ENCODE measurements at places on chromosomes 2 and 18.

DNA sequence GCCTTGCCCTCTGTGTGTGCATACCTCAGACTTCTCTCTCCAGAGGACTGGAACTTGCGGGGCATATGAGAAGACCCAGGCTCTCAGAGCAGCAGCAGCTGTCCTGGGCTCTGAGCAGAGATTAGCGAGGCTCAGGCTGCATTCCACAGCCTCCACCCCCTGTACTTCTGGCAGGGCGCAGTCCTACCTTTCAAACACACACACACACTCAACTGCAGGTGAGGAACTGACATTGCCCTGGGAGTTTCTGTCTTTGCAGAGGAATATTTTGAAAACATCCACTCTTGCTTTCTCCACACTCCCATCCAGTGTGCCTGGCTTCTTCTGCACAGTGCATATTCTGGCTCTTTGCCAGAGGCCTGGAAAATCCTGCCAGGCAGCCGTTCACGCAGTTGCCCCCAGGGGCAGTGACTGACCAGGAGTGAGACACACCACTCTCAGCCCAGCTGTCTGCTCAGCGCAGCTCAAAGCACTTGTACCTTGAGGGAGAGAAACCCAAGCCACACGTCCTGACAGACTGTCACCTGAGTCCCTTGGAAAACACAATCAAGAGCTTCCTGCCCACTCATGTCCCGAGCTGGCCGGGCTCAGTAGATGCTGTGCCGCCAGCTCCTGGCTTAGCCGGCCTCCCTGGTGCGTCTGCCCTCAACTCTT is 460.8 kb downstream of the RNF144A start:
- no peak for DNase-seq

DNA sequence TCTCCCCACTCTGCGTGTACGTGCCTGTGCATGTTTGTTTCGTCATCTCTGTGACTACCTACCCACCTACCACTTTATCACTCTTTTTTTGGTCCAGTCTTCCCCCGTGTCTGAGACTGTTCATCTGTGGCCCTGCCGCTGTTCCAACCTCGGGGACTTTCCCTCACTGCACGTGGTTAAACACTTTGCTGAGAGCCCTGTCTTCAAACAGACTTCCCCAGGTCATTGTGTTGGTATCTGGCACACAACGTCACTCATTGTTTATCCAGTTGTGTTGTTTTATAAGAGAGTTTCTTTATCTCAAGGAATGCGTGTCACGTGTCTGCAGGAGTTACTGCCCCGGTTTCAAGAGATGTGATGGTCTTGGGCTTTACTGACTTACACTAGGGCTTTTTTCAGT is 262.0 kb upstream of the RASGRP3 start:
- no peak for DNase-seq

DNA sequence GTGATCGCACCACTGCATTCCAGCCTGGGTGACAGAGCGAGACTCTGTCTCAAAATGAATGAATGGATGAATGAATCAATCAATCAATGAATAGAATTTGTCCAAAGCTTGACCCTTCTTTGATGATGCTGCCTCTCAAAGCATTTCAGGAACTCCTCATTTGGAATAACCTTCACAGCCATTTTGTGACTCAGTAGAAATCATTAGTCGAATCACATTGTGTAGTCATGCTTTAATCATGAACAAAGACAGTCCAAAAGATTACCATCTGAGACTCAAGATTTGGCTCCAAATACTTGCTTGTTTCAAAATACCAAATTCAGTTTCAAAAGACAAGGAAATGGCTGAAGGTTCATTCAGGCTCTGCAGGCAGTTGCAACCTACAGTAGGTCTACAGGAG is 83.1 kb downstream of the VWA3B start:
- no peak for DNase-seq

GRCh38 chr2:49598231-49598630 is 443.9 kb upstream of the FSHR start:
- DNase-seq, result no peak

- DNase-seq, result no peak
These were observed 416.5 kb downstream of the BCL11A start for GRCh38 chr2:60136913-60137312.

- no peak for DNase-seq
These were observed 8.9 kb downstream of the COL6A3 start for GRCh38 chr2:237405006-237405559.

GRCh38 chr2:24617424-24617823 is 126.4 kb downstream of the NCOA1 start:
- no peak for DNase-seq

DNA sequence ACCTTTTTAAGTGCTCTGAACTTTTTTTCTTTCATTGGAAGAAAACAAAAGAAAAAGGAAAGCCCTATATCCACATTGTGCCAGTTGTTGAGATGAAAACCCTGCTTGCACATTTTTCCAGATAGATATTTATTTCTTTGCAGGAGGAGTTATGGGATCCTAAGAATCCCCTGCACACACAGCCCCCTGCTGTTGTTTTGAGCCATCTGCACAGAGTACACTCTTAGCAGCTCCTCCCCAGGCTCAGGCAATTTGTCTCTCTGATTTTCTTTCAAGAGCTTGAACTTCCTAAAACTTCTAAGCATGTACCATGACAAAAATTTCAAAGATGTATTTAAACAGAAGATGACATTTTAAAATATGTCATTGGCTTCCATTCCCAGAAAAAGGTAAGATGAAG is 436.9 kb downstream of the METTL4 start:
- DNase-seq, result no peak

- no peak for DNase-seq
These were observed 402.3 kb upstream of the SLC14A2 start for GRCh38 chr18:45213040-45213333.

GRCh38 chr18:72128649-72129048 is 415.5 kb downstream of the CBLN2 start:
- no peak for DNase-seq

- no peak for DNase-seq
These were observed 457.0 kb upstream of the MYT1L start for GRCh38 chr2:2788076-2788475.

DNA sequence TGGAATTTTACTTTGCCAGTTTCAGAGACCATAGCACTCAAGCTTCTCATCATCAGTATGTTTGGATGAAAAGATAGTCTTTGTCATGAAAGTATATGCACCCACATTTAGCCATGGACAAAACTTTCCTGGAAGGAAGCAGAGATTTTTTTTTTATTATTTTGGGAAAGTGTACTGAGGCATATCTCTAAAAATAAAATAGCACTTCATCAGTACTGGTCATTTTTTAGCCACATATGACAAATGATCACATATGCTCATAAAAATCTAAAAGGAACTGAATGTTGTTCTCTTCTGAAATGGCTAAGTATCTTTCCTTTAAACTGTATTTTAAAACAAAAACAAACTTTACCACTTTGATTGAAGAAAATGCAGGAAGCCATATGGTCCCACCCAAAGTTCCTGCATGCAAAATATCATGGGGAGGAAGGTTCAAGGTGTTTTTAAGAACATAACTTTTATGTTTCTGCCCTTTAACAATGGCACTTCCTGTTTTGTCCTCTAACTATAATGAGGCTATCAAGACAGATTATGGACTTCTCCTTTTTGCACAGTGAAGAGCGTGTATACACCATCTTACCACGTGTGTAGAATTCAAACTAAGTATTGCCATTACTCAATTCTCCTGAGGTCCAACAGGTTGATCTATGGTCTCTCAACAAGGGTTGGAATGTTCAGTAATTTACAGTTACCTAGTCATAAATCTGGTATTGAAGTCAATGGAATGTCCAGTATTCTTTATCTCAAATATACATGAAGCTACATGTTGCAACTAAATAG is 77.1 kb upstream of the SLC39A10 start:
- DNase-seq, result no peak

GRCh38 chr2:73904952-73905351 is 12.1 kb downstream of the ACTG2 start:
- no peak for DNase-seq

DNA sequence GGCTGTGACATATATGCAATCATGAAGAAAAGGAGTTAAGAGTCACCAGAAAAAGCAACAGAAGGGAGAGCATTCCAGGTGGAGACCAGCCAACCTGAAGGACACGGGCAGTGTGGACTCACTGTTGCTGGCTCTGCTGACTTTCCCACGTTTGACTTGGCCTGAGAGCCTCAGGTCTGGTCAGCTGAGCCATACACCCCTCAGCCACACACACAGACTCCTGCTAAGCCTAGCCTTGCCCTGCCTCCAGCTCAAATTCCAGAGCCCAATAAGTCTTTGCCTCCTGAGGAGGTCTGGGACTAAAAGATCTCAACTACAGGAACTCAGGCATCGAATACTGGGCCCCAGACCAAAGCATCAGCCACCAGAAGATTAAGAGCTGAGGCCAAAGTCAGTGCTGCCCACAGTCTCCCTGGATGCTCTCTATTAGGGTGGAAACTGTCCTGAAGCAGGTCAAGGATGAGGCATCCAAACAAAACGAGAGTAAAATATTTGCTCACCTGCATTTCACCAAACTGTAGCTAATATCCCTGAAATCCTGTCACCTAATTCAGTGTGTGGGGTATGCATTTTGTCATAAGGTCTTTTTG is 23.3 kb downstream of the CACNB4 start:
- no peak for DNase-seq

DNA sequence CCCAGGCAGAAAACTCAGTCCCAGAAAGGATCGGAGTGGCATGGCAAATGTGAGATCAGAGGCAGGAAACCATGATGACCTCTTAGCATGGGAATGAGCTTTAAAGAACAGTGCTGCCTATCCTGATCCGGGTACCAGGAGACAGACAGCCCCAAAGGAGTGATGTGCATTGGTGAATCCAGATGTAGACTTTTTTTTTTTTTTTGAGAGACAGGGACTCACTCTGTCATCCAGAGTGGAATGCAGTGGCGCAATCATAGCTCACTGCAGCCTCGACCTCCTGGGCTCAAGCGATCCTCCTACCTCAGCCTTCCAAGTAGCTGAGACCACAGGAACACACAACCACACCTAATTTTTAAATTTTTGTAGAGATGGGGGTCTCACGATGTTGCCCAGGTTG is 122.7 kb downstream of the VAPA start:
- DNase-seq, result no peak

GRCh38 chr2:113248997-113249770 is 29.5 kb downstream of the PAX8 start:
- DNase-seq, result peak; percentile 59

DNA sequence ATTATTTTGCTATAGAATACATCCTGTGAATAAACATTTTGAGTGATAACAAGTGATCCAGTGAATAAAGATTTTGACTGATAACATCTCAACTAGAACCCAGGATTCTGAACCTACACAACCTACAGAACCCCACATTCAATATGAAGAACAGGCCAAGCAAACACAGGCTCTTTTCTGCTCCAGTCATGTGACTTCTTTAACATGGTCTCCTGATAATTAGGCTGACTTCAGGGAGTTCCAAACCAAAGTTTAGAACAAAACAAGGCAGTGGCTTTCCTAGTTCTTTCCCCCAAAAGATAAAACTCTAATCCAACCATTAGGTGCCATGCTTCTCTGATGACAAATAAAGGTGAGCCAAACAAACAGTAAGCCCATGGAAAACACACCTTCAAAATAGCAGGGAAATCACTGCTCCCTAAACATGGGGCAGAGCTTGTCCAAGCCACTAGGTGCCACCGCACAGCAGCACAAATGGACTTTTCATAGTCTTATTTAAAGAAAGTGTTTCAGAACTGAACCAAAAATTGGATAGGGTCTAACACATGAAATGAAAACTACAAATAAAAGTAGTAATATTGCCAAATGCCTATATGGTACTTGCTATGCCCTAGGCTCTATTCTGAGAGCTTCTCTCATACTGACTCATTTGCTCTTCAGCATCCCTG is 95.3 kb downstream of the EVA1A start:
- peak; percentile 54 for DNase-seq

DNA sequence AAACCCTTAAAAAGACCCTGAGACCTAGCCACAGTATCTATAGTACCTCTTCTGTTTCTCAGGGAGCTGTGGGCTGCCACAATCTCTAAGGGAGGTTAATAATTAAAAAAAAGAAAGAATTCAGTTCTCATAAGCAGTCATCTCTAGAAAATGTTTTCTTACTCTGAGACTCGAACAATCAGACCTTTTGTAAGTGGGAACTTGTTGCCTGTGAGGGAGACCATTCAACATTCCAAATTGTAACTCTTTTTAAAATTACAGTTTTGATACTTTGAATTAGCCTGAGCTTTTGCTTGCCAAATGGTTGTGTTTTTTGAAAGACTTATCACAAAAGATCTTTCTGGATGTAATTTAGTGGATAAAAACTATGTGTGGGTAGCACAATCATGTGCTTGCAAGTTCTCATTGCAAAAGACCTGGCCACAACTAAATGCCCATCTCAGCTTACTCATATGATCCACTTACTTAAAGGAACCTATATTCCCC is 33.3 kb downstream of the IL1R2 start:
- DNase-seq, result no peak

DNA sequence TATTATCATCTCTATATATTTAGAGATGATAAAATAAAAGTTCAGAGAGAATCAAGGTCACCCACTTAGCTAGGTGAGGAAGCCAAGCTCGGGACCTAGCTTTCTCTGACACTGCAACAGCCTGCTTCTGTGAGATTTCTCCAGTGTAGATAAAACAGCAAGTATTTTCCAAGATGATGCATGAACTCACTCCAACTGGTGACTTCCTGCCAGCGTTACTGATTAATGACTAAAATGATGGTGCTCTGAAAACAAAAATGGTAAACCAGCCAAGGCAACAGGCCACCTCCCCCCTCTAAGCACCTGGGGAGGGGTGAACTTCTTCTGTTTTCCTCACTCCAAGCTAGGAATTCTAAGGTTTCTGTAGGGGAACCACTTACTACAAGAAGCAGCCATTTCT is 510.2 kb upstream of the ID2 start:
- peak; percentile 14 for DNase-seq

DNA sequence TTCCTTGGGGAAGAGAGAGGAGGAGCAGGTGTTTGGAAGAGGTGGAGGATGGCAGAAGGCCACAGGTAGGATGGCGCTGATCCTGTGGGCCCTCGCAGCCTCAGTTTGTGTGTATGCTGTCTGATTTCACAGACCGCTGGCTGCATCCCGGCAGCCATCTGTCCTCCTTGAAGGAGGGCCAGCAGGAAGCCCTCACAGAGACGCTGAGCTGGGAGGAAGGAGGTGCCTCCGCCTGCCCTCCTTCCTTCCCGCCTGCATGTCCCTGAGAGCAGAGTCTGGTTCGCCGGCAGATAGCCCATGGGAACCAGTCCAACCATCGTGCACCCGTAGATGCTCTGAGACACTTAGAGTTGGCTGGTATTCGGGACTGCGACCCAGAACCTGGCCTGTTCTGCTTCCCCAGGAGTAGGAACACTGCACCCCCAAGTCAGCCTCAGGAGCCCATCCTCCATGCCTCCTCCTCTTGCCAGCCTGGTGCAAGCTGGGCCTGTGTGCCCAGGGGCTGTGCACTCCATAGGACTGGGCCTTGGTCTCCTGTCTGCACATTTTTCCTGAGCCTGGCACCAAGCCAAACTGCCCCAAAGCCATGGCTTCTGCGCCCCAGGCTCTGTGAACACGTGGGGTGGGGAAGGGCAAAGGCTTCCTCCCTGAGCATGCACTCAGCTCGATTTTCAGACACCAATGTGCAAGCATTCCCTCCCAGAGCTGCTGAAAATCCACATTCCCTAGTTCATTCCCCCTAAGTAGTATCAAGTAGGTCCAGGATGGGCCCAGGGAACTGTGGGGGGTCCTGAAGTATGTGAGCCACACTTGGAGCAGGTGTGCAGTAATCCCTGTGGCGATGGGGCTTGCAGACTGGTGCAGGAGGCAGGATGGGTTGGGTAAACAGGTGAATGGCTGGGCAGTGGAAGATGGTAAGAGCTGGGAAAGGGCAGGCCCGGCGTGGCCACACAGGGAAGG is 115.6 kb downstream of the SEPTIN10 start:
- peak; percentile 17 for DNase-seq

GRCh38 chr18:9803698-9804516 is 81.9 kb upstream of the TXNDC2 start:
- DNase-seq, result no peak

Measured in dermis microvascular lymphatic vessel endothelial cell (primary cell).